Renal cortex interstitium (tissue), 15 donors: ENCODE measurements at places on chromosomes 11 and 22.

- no peak for DNase-seq
These were observed 1048.0 kb upstream of the CNTN5 start for GRCh38 chr11:97972731-97973130.

DNA sequence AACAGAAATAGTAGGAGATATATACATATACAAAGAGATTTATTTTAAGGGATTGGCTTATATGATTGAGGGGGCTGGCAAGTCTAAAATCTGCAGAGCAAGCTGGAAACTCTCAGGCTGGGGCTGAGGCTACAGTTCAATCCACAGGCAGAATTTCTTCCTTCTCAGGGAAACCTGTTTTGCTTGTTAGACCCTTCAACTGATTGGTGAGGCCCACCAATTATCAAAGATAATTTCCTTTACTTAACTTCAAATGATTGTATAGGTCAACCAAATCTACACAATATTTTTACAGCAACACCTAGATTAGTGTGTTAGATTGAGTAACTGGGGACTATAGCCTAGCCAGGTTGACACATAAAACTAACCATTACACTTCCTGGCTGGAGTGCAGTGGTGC lies 4.7 kb upstream of the PLEKHB1 start:
- no peak for DNase-seq

DNA sequence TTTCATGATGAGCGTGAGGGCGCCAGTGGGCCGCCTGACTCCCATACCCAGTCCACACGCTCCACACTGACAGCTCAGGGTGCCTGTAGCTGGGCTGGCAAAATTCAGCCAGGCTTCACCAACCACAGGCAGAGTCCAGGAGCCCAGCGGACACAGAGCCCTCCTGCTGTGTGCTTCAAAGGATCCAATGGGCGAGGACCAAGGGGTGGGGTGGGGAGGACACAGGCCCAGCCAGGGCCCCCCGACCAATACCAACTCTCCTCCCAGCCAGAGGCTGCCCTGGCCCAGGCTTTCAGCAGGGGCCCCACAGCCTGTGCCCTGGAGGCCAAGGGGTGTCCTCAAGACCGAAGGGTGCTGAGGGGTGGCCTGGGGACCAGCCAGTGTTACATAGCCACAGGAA lies 336.1 kb downstream of the CTTN start:
- DNase-seq, result no peak

- DNase-seq, result peak; percentile 9
These were observed 36.7 kb downstream of the ISX start for GRCh38 chr22:35102663-35103062.

- no peak for DNase-seq
These were observed 7.5 kb downstream of the DPAGT1 start for GRCh38 chr11:119093942-119094815.

DNA sequence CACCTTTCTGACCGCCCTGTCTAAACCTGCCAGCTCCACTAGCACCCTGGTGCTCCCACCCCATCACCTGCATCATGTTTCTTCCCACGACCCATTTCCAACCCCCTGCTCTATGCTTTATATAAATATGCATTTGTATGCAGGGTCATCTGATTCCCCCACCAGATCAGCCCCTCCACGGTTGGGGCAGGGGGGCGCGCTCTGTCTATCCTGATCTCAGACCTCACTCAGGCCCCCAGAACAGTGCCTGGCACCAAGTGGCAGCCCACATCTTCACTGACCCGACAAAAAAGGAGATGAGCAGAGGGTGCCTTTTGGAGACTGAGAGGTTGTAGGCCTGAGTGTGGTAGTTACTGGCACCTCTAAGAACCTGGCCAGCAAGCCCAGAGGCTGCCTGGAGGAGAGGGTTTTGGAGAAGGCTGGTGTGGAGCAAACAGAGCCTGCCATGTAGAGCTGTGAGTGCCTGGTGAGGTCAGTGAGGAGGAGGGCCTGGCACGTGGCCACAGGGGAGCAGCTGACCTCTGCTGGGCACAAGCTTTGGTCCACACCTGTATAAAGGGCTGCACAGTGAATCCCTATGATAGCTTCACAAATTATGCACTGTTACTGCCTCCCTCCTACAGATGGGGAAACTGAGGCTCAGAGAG lies 86.3 kb upstream of the RTL6 start:
- DNase-seq, result no peak

GRCh38 chr11:128726458-128727139 lies 32.7 kb downstream of the FLI1 start:
- DNase-seq, result no peak

DNA sequence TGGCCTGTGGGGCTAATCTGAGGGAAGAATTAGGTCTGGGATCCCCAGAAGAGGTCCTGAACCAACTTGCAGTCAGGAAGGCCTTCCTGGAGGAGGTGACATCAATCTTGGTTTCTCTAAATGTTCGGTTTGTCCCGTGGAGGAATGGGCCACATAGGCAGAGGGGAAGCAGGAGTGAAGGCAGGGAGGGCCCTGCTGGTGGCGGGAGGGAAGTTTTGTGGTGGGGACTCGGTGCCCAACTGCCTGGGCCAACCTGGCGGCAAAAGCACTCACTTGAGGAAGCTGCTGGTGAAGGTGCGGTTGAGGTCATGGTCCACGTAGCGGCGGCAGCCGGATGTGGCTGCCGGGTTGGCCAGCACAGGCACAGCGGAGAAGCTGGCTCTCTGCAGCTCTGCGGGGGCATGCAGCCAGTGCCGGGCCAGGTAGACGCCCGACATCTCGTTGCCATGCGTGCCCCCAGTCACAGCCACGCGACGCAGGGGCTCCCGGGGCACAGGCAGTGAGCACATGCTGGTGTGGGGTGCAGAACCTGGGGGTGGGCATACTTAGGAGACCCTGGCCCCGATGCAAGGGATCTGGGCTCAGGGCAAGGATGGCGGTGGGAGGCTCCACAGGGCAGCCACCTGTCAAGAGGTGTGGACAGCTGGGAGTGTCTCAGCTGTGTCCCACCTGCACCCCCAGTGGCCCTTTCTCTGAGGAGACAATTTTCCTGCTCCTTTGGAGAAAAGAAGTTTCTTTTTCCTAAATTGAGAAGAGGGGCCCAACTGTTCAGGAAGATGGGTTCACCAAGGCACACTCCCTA lies 3.8 kb downstream of the ACY3 start:
- no peak for DNase-seq

- DNase-seq, result no peak
These were observed at the start of gene CHST1 for GRCh38 chr11:45665206-45665932. CHST1 (minus strand) TSS chr11:45665622; CDS start chr11:45650923, 14,699 bp downstream.

- no peak for DNase-seq
These were observed 25.8 kb upstream of the TREH start for GRCh38 chr11:118705111-118705741.
